ENCODE measurements at places on chromosomes 6 and 20.
A peak's percentile ranks its signal among the peaks of the same experiment; 100 is the strongest.

GRCh38 chr6:14770040-14770439, 475.8 kb upstream of the JARID2 start:
- no peak for DNase-seq

DNA sequence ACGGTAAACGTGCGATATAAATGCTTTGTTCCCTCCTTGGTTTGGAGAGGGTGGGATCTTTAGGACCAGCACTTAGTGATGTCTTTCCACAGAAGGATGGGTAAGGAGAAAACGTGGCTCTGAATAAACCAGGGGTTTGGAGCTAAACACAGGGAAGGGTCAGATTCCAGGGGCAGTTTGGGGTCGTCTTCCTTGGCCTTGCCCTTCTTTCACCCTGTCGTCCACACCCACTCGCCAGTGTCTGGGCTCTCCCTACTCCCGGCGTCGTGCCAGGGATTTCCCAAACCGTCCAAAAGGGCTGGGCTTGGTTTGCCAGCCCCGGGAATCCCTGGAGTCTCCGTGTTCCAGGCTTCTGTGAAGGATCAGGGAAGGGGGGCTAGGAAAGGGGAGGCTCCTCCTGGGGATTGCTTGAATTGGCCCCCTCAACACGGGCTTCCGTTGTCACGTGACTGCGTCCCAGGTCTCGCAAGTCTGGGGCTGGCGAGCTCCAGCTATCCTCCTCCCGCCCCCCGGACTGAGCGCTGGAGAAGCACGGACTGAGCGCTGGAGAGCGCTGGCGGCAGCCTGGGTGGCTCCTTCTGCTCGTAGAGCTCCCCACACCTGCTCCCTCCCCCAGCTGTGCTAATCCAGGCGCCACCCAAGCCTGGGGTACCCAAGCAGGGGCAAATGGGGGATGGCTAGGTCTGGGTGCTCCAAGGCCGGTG, 9.4 kb upstream of the ARMC12 start:
- DNase-seq: peak; percentile 68

- DNase-seq: no peak
Measured at GRCh38 chr20:64188682-64189529, 24.7 kb downstream of the MYT1 start.

GRCh38 chr6:141164042-141164743, 968.5 kb upstream of the GJE1 start:
- DNase-seq: no peak

DNA sequence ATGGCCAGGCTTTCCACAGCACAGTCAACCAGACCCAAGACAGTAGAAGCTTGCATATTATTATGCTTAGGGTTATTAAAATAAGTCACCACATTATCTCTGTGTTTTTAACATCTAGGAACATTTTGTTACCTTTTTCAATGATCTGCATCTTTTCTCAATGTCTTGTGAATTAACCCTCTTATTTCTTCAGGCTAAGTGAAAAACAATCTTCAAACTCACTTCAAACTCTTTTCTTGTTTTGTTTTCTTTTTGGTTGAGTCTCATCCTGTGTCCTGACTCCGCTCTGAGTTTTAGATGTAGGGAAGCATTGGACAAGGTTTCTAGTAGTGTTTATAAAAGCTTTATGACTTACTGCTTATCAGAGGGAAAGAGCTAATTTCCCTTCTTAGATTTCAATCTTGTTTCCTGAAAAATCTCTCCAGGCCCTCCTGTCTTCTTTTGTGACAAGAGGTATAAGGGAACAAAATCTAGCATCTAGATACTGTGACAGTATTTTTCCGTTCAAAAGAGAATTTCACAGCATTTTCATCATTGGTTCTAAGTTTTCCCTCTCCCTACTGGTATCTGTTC, 26.2 kb downstream of the NOX3 start:
- no peak for DNase-seq

GRCh38 chr6:168376811-168377483, 57.4 kb upstream of the DACT2 start:
- no peak for DNase-seq

DNA sequence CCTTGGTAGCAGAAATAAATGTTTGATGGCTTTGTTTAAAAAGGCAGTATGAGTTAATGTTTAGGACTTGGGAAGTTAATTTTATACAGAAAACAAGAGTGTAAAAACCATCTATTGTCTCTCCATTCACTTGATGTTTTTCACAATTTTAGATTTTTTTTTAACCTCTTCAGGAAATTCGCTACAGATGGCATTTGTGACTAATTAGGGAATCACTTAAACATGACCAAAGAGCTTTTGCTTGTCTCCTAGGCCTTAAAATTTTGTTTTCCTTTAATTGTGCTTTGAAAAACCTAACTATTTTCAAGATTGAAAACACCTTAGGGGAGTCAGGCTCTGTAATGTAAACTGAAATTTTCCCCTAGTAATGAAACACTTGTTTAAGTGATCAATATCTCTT, 17.3 kb downstream of the TULP4 start:
- no peak for DNase-seq

- DNase-seq: no peak
Measured at GRCh38 chr6:82693094-82693493, 329.5 kb downstream of the TPBG start.

DNA sequence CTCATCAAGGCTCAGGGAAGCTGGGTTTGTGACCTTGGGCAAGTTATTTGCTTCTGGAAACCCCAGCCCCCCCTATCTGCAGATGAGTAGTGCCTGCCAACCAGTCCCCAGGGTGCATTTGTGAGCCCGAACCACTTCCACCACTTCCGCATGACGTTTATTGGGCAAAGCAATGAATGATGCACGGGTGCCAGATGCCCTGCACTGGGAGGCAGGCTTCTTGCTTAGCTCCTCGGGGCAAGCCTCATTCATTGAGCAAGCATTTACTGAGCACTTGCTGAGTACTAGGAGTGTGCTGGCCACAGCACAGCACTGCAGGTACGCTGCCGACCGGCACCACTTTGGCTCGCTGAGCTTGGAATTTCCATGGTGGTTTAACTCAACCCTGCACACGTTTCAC, 60.2 kb downstream of the GNAS-AS1 start:
- DNase-seq: peak; percentile 3

DNA sequence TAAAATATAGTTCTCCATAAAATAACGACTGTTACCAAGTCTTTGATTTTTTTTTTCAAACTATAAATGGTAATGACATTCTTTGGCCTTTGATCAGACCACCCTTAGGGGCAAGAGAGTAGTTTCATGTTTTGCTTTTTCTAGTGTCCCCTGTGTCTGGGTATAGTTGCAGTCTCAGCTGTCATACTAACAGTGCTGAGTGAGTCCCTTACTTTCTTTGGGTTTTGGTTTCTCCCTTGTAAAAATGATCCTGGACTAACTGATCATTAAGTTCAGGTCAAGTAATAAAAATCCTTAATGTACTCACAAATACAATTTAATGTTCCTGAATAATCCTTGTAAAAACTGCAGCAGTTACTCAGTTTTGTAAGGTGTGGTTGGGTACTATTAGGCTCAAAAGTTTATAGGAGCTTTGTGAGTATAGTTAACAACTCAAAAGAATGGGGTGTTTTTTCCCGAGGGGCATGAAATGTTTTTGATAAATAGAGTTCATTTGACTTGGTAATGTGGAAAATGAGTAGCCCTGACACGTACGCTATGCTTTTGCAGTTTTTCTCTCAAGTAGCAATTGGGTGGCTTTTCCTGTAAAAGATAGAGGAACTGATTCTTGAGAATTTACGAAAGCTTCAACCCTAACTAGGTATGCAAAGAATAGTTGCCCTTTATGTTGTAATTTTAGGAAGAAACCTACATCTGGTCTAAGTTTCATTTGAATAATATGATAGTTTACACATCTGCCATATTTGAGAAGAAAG, 6.2 kb downstream of the PTPN1 start:
- DNase-seq: peak; percentile 82

GRCh38 chr6:168565112-168565511, 124.1 kb downstream of the SMOC2 start:
- no peak for DNase-seq

GRCh38 chr20:62603021-62603906, 39.0 kb upstream of the SLCO4A1 start:
- no peak for DNase-seq

DNA sequence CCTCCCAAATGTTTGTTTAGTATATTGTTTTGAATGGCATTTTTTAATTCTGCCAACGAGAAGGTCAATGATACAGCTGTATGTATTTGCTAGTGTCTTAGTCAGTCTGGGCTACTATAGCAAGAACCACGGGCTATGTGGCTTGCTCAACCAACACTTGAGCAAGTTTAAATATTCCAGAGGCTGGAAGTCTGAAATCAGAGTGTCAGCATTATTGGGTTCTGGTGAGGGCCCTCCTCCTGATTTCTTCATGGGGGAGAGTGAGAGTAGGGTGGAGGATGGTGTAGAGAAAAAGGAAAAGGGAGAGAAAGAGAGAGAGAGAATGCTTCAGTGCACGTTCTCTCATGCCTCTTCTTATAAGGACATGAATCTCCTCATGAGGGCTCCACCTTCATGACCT, 144.6 kb downstream of the TSHZ2 start:
- DNase-seq: no peak

GRCh38 chr6:7910298-7910653, 312 bp downstream of the TXNDC5 start:
- no peak for DNase-seq

DNA sequence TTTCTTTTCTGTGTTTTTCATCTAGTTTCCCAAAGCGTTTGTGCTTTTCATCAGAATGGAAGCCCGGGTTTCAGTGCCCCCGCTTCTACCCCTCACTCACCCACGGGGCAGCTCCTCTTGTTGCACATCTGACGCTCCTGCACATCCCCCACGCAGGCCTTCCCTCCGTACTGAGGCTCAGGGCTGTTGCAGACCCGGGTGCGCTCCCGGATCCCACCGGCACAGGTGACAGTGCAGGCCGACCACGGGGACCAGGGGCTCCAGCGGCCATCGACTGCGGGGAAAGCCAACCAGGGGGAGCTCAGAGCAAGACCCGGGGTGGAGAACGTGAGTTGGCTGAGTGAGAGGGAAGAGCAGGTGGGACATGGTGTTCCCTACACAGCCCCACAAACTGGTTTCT, 19.0 kb downstream of the THBS2 start:
- no peak for DNase-seq

GRCh38 chr6:104413767-104414166, 446.0 kb downstream of the HACE1 start:
- no peak for DNase-seq

- DNase-seq: peak; percentile 3
Measured at GRCh38 chr6:145245119-145245518, 490.2 kb downstream of the EPM2A start.

DNA sequence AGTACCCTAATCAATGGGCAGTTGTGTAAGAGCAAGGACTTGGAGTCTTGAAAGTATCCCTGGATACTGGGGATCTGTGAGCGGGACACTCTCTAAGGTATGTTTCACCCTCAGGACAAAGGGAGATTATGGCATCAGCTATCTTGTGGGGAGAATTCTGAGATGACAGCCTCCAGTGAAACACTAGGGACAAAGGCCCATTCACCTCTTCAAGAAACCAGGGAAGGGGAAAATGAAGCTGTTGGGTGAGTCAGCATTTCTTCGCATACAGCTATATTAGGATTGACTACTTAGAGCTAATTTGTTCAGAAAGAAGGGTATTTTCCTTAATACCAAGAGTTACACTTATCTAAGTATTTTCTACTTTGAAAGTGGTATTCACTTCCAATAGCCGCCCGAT, 35.9 kb downstream of the OPN5 start:
- no peak for DNase-seq

DNA sequence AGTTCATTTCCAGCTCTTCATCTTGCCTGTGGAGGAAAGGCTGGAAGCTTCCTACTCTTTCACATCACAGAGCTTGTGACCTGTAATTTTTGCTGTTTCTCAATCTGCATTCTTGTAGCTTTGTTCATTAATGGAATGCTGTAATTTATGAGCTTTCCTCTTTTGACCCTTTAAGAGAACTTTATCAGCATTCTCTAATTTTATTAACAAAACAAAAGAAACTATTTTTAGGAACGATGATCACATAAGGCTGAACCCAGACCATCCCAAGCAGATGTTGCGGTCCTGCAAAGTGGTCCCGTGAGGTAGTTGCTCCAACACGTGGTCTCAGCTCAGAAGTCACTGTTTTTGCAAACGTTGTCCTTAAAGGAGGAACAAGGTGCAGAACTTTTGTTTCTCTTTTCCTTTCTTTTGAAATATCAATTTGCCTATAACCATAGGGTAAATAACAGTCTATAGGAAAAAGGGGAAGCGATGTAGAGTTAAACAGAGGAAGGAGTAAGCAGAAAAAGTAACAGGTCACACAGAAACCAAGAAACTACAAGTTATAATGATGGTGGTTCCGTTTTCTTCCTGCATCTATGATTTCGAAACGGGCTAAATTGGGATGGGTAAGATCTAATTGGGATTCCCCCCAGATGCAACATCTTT, 121.3 kb upstream of the PHACTR1 start:
- DNase-seq: peak; percentile 53

- no peak for DNase-seq
Measured at GRCh38 chr20:50357783-50358161, 152.4 kb upstream of the PTPN1 start.

DNA sequence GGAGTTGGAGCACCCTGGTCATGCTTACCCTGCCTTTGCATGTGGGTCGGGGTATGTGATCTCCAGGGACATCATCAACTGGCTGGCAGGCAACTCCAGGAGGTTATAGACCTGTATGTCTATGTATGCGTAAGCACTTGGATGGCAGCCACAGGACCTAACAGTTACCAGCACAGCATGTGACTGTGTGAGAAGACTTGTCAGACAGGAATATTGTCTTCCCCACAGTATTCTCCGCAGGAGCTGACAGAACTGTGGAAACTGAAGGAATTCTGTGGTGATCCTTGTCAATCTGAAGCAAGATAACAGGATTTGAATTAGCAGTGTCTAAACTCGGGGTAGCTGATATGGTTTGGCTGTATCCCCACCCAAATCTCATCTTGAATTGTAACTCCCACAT, 59.2 kb downstream of the TMEM244 start:
- no peak for DNase-seq

GRCh38 chr6:102415891-102416290, 1022.4 kb downstream of the GRIK2 start:
- no peak for DNase-seq

DNA sequence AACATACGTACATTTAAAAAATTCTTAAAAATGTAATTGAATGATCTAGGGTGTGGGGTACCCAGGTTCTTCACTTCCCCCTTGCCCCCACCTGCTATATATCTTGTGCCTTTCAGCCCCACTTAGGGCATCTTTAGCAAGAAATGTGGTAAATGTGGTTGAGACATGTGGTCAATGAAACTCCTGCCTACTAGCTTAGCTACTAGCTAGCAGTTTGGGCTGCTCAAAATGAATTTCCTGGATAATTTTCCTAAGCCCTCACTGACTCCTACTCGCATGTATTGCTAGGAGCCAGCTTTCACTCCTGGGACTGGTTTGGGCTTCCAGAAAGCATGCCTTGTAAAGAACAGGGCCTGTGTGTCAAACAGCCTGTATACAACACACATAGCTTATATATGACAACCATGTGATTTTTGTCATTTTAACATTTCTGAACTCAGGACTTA, 257.3 kb downstream of the ATXN1 start:
- DNase-seq: peak; percentile 87
